ENCODE measurements at places on chromosomes 12 and 14. TPM values are rescaled to one million over a fixed set of nuclear protein-coding genes. Genes with fewer than 3 reads are reported as not detected.
A peak's percentile ranks its signal among the peaks of the same experiment; 100 is the strongest.

- no peak for DNase-seq
Observed at GRCh38 chr12:130438711-130439110, 101.0 kb downstream of the PIWIL1 start.

The FAM181A gene
- not detected for polyA plus RNA-seq

GRCh38 chr12:106217706-106218105 lies 30.1 kb downstream of the CKAP4 start:
- no peak for DNase-seq

DNA sequence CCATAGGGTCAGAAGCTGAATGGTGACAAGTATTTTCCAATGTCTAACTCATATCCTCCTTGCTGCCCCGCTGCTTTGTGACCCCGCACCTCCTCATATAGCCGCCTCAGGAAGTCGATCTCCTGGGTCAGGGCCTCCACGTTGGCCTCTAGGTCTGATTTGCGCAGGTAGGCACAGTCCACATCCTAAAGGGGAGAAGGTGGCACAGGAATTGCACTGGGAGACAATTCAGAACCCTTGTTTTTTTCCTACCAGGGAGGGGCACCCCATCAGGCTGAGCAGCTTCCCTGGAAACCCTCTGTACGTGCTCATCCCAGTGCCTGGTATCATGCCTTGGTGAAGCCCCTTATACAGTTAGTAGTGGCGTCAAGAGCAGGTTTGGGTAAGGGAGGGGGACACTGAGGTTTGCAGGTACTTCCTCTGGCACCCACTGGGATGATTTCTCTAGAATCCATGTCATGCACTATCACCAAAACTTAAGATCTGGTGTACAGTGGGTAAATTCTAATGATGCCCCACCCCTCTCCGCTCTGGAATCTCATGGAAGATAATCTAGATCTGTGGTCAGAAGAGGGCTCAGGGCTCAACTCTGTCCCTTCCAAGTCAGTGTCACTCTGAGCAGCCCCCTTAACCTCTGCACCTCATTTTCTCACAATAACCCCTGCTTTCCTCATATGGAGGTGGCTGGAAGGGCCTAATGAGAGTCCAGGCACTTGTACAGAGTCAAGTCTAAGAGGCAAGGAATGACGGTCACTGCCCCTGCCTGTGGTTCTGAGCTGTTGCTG lies 20.1 kb upstream of the KRT86 start:
- DNase-seq = no peak

The TMPRSS12 gene
- polyA plus RNA-seq = not detected

DNA sequence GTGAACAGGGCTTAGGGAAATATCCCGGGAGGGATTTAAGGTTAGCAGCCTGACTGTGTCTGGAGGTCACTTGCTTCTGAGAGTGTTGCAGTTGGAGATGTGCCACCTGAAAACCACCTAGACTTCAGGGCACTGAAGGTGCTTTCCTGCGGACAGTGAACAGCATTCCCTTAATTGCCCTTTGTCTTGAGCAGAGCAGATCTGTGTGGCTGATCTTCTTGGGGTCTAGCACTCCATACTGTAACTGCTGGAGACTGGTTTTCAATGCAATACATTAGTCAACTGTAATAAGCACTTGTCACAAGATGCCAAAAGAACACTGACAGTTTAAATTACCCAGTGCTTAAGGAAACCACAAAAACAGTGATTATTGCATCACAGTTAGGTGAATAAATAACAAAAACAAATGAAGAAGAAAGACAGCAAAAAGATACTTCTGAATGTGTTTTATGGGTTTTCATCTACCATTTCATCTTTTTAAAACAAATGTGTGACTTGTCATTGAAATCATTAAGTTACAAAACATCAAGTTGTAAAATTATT lies 111.8 kb downstream of the PRIMA1 start:
- DNase-seq = no peak

GRCh38 chr12:66152732-66153131 lies 17.1 kb downstream of the TMBIM4 start:
- DNase-seq = no peak

DNA sequence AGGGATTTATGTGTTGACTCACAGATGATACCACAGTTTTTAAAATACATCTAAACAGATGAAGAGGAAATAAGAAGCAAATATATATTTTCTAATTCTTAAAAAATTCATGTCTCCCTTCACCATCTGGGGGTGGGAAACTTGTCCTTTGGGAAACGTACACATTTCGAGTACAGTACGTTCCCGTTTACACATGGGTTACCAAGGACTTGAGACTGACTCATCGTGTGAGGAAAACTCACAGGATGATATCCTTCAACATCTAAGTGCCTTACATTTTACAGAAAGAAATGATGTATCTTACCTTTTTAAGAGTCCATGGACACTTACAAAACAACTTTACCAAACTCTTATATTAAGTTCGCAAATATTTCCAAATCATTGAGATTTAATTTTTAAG lies 16.0 kb upstream of the FBLN5 start:
- no peak for DNase-seq

GRCh38 chr12:29148911-29149690 lies at the start of gene FAR2:
FAR2 (plus strand) TSS chr12:29149278; CDS start chr12:29270450, 121,172 bp downstream.
- DNase-seq = peak; percentile 62

- DNase-seq = peak; percentile 52
Observed at GRCh38 chr12:94563286-94563685, 87.1 kb downstream of the TMCC3 start.

GRCh38 chr14:29926228-29926627 lies 1.4 kb downstream of the PRKD1 start:
- no peak for DNase-seq

DNA sequence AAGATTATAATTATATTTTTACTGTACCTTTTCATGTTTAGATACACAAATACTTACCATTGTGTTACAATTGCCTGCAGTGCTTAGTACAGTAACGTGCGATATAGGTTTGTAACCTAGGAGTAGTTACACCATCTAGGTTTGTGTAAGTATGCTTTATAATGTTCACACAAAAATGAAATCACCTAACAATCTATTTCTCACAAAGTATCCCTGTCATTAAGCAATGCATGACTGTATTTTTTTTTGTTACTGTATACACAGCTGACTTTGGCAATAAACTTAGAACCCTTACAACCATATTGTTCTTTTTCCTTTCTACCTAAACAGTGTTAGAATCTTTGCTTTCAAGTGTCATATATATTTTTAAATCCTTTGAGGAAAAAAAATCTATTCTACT lies 303.0 kb upstream of the E2F7 start:
- DNase-seq = no peak

DNA sequence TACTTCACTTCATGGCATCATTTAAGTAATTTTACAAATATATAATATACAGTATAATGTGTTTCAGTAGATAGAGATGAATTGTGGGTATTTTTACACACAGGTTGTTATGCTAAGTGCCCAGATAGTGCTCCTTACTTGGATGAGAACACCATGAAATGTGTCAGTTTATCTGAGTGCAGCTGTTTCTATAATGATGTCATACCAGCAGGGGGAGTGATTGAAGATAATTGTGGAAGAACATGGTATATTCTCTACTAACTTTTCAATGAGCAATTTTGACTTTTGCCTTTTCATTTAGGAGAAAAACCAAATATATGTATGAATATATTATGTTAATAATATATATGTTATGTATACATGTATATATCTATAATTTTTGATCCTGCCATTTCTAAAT lies 221.6 kb downstream of the LRRK2 start:
- DNase-seq = no peak

GRCh38 chr14:55065411-55065810 lies 14.0 kb downstream of the MAPK1IP1L start:
- no peak for DNase-seq

- no peak for DNase-seq
Observed at GRCh38 chr14:40682131-40682913, 924.4 kb upstream of the LRFN5 start.

- no peak for DNase-seq
Observed at GRCh38 chr14:30751646-30752416, 122.5 kb upstream of the COCH start.

GRCh38 chr12:30019366-30020140 lies 235.8 kb upstream of the TMTC1 start:
- DNase-seq = no peak

- DNase-seq = peak; percentile 52
Observed at GRCh38 chr14:74257078-74257940, 18.1 kb downstream of the VSX2 start.

DNA sequence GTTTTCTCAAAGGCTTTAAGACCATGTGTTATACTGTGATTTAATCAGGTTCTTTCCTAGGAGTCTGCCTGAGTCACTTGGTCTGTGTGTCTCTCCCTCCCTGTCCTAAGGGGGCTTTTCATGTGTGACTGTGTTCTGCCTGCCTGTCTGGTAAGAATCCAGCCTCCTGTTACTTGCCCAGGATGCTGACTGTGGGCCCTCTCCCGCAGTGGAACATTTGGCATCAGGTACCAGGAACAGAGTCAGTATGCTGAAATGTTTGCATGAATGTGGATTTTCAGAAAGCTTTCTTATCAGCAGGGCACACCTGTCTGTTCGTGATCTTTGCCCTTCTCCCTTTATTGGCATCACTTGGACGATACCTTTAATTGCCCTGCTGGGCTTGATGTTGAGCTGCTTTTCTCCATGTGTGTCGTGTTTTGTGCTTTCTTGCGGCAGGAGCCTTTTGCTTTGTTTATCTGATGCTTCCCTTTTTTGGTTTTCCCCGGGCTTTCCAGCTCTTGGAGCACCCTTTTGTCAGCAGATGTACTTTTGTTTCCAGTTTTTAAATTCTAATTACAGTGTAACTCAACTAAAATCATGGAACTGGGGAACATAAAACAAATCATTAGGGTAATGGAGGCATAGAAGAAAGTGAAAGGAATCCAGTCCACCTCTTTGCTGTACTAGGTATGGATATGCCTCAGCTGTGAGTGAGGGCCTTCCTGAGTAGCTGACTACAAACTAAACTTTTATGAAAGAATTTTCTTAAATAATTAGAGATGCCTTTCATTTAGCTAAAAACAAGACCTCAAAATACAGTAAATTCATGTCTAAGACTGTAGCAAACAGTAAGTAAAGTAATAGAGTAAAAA lies 72.5 kb downstream of the TRAF3 start:
- DNase-seq = no peak

GRCh38 chr12:11433664-11434063 lies 38.3 kb upstream of the PRB2 start:
- DNase-seq = no peak

The PPP4R3A gene
- 47.5 TPM for polyA plus RNA-seq

- DNase-seq = no peak
Observed at GRCh38 chr12:91627225-91627624, 444.6 kb upstream of the DCN start.

- no peak for DNase-seq
Observed at GRCh38 chr12:71948390-71948789, 9.7 kb downstream of the TPH2 start.

The KRT73 gene
- not detected for polyA plus RNA-seq

DNA sequence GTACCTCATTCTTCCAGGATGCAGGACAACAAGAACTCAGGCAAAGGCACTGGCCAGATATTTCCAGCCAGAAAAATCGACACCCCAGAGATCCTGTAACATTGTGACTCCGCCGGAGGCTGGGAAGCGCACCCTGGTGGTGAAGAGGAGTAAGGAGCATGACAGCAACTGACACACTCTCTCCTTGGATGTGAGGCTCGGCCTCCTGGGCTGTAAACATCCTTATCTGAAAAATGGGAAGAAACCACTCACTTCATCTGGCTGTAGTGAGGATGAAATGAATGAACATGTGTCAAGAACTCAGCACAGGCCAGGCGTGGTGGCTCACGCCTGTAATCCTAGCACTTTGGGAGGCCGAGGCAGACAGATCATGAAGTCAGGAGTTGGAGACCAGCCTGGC lies 27.5 kb downstream of the TCHP start:
- no peak for DNase-seq

The PRPH gene
- polyA plus RNA-seq = 0.11 TPM

The CLEC1B gene
- polyA plus RNA-seq = not detected

GRCh38 chr12:8852119-8852518 lies 29.7 kb downstream of the A2ML1 start:
- DNase-seq = no peak

- DNase-seq = no peak
Observed at GRCh38 chr12:123839826-123840225, 77.7 kb downstream of the DNAH10 start.

The SPPL3 gene
- 8.2 TPM for polyA plus RNA-seq

The GZMH gene
- 0.61 TPM for polyA plus RNA-seq

- no peak for DNase-seq
Observed at GRCh38 chr12:6863033-6863432, 4.3 kb upstream of the TPI1 start.

DNA sequence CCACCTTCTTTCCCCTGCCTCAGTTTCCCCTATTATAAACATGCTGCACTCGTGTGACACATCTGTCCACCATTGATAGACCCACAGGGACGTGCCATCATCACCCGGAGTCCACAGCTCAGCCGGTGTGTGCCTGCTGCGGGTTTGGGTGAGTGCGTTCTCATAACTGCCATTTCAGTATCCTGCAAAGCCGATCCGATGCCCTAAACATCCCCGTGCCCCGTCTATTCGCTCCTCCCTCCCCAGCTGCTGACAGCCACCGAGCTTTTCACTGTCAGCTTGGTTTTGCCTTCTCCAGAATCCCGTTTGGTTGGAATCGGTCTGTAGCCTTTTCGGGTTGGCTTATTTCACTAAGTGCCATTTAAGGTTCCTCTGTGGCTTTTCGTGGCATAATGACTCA lies 3.9 kb downstream of the LRCOL1 start:
- DNase-seq = no peak

DNA sequence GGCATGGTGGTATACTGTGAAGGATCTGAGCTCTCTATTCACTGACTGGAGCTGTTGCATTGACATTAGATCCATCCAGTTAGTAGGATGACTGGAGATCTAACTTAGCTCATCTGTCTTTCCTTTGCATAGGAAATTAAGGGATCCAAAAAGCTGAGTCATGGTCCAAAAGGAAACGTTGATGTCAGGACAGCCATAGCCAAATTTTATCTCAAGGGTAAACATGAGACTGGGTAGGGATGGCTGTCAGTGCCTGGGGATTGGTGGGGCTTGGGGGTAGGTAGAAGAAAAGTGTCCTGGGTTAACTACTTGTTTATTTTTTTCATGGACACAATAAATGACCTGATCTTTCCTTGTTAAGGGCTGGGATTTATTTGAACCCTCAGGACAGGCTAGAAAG lies 4.6 kb downstream of the FAM177A1 start:
- peak; percentile 44 for DNase-seq

The RNASE4 gene
- 9.8 TPM for polyA plus RNA-seq

DNA sequence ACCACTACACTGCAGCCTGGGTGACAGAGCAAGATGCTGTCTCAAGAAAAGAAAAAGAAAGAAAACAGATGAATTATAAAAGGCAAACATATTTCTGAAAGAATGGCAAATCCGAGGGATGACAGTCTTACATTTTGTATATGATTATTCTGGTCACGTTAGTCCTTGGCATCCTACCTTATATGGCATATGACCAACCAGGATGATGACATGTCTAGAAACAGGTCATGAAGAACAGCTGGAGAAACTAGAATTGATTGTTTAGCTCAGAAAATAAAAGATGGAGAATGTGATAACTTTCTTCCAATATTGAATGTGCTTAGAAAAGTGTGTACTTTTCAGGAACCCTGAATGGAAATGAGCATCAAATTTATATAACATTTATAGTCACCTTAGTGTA lies 19.2 kb downstream of the SLC2A14 start:
- no peak for DNase-seq

- no peak for DNase-seq
Observed at GRCh38 chr14:26124896-26125438, 472.9 kb downstream of the NOVA1 start.

Measured in heart left ventricle (tissue), 16 donors.